ENCODE measurements at places on chromosomes 1 and 21. TPM values are rescaled to one million over a fixed set of nuclear protein-coding genes. Genes with fewer than 3 reads are reported as not detected.

The CCDC27 gene
- total RNA-seq: 0.08 TPM

The NGF gene
- 5.3 TPM for total RNA-seq

DNA sequence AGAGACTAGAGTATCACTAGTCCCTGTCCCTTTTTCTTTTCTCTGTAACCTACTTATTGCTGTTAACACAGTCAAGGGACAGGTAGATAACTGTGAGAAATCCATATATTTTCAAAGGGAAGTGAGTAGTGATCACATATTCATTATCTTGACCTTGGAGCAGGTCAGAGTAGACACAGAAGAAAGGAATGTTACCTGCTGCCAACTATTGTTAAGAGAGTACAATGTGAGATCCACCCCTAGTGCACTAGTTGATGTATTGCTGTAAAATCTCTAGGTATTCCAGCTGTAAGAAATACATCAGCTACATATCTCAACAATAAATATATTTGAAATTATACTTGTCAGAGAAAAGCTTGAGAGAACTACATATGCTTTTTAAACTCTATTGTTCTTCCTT lies 68.7 kb upstream of the ADGRL2 start:
- DNase-seq: no peak

- no peak for DNase-seq
Observed at GRCh38 chr1:237507005-237507404, 383.7 kb downstream of the ZP4 start.

GRCh38 chr1:3348196-3348865 lies 106.1 kb upstream of the ARHGEF16 start:
- peak; percentile 60 for DNase-seq
